ENCODE measurements at places on chromosomes 7 and 10. TPM values are rescaled to one million over a fixed set of nuclear protein-coding genes. Genes with fewer than 3 reads are reported as not detected.
A peak's percentile ranks its signal among the peaks of the same experiment; 100 is the strongest.

GRCh38 chr7:45026984-45027773 lies 27.2 kb downstream of the CCM2 start:
- no peaks in the 10 kb centered on the region for H3K27me3 ChIP-seq
- H3K4me1 ChIP-seq, result no peaks in the 10 kb centered on the region
- DNase-seq, result no peak
- H3K4me3 ChIP-seq, result no peak overlapping the region
- H3K27ac ChIP-seq, result no peak overlapping the region

The HSPA12A gene
- total RNA-seq, result 6.9 TPM

GRCh38 chr7:95395755-95396135 lies 430 bp downstream of the PON3 start:
- no peak for DNase-seq
- H3K36me3 ChIP-seq, result no peaks in the 10 kb centered on the region

- H3K36me3 ChIP-seq, result no peaks in the 10 kb centered on the region
- H3K27ac ChIP-seq, result no peak overlapping the region
- DNase-seq, result no peak
- H3K27me3 ChIP-seq, result no peaks in the 10 kb centered on the region
Observed at GRCh38 chr7:149823631-149824199, 14.5 kb upstream of the ZNF862 start.

DNA sequence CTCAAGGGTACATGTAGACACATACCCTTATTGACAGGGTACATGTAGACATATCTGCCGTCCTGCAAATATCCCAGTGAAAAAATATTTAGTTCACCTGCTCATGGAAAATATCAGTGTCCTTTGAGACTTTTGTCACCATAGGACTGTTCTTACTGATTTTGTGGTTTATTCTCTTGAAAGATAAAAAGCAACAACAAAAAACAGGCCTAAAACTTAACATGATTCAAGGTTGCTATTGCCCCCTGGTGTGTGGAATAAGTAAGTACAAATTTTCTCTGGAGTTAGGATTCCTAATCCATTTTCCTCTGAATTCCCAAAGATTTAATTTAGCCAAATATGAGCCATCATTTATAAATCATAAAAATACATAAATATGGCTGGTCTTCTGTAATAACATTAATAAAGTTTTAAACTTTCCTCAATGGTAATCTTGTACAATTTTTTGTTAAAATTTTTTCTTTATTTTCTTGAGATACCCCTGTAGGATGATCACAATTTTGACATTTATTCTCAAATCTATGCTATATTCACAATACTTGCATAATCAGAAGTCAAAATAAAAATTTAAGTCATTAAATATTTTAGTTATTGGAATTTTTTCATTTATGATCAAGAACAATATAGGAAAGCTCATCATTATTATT lies 741.4 kb upstream of the POT1 start:
- H3K4me1 ChIP-seq, result no peaks in the 10 kb centered on the region
- no peak overlapping the region for H3K27ac ChIP-seq
- H3K36me3 ChIP-seq, result no peaks in the 10 kb centered on the region
- no peaks in the 10 kb centered on the region for H3K27me3 ChIP-seq
- no peak for DNase-seq

The PON3 gene
- total RNA-seq, result not detected

DNA sequence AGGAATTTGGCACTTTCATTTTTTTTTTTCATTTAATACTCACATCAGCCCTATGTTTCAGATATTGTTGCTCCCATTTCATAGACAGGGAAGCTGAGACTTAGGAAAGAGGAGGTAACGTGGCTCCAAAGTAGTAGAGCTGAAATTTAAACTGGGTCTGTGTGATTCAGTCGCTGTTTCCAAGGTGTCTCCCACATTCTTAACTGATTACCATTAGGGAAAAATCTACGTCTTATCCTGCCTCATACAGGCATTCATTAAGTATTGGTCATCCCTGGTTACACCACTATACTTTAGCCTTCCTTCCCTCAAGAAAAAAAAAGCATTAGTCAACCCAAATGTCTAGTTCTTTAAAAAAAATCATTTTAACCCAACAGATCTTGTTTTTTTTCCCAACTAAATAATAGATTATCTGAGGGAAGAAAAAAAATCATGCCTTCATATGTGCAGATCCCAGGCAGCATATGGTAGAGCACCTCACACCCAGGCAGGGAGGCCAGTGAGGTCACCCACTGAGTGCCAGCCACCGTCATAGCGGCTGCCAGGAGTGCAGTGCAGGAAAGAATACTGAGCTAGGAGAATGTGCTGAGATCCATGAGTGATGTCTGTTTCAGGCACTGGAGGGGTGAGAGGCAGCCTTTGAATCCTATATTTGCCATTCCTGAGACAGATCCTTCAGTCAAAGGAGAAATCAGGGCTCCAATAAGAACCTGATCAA lies 59.0 kb upstream of the SORCS3 start:
- no peaks in the 10 kb centered on the region for H3K27me3 ChIP-seq
- no peaks in the 10 kb centered on the region for H3K36me3 ChIP-seq
- no peak for DNase-seq
- no peak overlapping the region for H3K27ac ChIP-seq
- H3K4me1 ChIP-seq, result no peaks in the 10 kb centered on the region

DNA sequence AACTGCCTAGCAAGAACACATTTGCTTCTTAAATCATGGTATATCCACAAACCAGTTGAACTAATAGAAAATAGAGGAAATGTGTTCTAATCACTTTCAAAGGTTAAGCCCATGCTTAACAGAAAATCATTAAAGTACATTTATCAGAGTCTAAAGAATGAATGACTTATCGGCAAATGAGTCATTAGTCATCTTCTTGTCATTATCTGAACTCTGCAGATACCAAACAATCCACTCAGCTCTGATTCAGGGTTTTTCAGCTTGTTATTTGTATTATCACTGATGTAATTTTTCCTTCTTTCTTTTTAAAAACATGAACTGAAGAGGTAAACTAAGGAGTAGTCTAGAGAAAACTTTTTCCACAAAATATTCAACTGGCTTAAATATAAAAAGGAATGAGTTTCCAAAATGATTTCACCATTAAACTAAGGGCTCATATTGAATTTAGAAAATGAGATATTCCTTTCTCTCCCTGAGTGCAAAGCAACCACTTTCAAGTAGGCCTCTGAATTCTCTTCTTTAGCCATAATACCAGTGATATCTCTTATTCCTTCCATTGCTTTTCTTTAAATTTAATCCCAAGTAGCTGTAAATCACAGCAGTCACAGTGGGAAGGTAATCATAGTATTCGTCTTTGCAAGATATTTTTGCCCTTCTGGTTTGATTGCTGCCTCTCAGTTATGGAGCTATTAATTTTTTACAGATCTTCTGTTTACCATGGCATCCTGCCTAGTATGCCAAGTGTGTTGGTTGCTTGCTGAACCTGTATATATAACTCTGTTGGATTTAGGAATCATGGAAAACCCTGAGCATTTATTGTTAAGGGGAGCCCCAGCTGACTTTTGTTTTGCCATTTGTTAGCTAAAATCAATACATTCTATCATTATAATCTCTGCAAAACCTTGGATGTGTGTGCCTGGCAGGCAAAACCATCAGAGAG lies 125.1 kb downstream of the THSD7A start:
- H3K27ac ChIP-seq, result no peak overlapping the region
- no peaks in the 10 kb centered on the region for H3K36me3 ChIP-seq
- H3K27me3 ChIP-seq, result no peaks in the 10 kb centered on the region
- no peak overlapping the region for H3K4me3 ChIP-seq

DNA sequence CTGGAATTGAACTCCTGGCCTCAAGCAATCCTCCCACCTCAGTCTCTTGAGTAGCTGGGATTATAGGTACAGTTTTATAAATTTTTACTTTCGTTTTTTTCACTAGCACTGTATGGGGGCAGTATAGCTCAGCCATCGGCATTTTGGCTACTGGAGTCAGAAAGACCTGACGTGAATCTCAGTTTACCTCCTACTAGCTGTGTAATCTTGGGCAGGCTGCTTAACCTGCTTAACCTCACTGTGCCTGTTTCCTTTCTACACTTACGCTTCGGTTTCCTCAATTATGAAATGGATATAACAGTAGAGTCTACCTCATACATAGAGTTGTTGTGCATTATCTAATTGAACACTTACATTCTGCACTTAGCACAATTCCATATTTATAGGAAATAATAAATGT lies 16.7 kb downstream of the STN1 start:
- H3K4me1 ChIP-seq, result no peaks in the 10 kb centered on the region
- no peak overlapping the region for H3K27ac ChIP-seq
- H3K27me3 ChIP-seq, result no peaks in the 10 kb centered on the region
- H3K4me3 ChIP-seq, result no peak overlapping the region

DNA sequence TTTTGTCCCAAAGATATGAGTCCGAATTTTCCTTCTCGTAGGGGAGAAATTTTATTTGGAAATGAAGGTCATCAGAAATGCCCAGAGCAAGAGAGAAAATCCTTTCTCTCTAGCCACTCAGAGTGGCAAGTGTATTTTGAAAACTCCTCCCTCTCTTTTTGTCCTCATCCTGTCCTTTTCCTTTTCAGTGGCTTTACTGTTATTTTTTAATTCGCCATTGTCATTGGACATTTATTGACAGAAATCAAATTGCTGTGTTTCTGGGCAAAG lies 39.6 kb downstream of the TET1 start:
- peak overlapping the region; percentile 34 for H3K4me3 ChIP-seq
- peak overlapping the region; percentile 65 for H3K27ac ChIP-seq
- DNase-seq, result no peak
- peaks cover 9% of the 10 kb centered on the region for H3K4me1 ChIP-seq

DNA sequence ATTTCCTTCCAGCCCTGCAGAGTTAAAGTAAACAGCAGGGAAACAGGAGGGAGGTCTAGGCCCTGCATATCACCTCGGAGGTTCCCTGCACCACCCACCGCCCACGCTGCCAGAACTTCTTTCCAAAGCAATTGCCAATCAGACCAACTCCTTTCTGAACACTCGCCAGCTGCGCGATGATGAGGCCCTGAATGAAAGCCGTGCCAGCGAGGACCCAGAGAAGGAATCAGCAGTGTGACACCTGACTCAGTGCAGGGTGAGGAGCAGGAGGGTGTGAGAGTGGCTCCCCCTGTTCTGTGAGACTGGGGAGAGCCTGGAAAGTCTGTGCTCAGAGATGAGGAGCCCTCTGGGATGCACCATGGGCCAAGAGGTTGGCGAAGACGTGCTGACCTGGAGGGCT lies 3.3 kb upstream of the TCERG1L start:
- no peaks in the 10 kb centered on the region for H3K36me3 ChIP-seq
- no peak overlapping the region for H3K27ac ChIP-seq
- H3K4me1 ChIP-seq, result peaks cover 3% of the 10 kb centered on the region
- no peak for DNase-seq

The SYT15 gene
- total RNA-seq, result 1.5 TPM

- DNase-seq, result no peak
- H3K27ac ChIP-seq, result no peak overlapping the region
- H3K4me1 ChIP-seq, result peaks cover 15% of the 10 kb centered on the region
- peaks cover 6% of the 10 kb centered on the region for H3K27me3 ChIP-seq
- H3K36me3 ChIP-seq, result peaks cover 3% of the 10 kb centered on the region
Observed at GRCh38 chr10:95287281-95287680, 3.5 kb downstream of the PDLIM1 start.

The ZSCAN21 gene
- 25.4 TPM for total RNA-seq

The RSPH10B2 gene
- total RNA-seq, result 0.52 TPM

DNA sequence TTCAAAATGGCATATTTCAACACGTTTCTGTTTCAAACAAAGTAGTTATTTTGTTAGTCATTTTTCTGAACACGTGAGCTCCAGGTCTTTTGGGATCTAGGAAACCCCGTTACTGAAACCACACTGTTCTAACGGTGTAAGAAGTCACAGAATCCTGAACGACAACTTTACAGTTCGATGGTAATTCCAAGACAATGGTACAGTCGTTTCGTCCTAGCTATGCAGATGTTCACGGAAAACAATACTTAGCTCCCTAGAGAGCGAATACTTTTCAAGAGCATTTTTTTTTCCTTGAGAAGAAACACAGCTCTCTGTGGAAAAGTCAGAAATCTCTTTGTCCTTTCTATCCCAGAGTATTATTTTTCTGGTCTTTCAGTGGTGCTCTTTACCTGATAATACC lies 254.1 kb downstream of the ADARB2 start:
- no peak for DNase-seq
- no peaks in the 10 kb centered on the region for H3K36me3 ChIP-seq
- H3K27ac ChIP-seq, result no peak overlapping the region
- no peaks in the 10 kb centered on the region for H3K27me3 ChIP-seq
- no peak overlapping the region for H3K4me3 ChIP-seq
- no peaks in the 10 kb centered on the region for H3K4me1 ChIP-seq

The CYP2C18 gene
- 0.13 TPM for total RNA-seq

DNA sequence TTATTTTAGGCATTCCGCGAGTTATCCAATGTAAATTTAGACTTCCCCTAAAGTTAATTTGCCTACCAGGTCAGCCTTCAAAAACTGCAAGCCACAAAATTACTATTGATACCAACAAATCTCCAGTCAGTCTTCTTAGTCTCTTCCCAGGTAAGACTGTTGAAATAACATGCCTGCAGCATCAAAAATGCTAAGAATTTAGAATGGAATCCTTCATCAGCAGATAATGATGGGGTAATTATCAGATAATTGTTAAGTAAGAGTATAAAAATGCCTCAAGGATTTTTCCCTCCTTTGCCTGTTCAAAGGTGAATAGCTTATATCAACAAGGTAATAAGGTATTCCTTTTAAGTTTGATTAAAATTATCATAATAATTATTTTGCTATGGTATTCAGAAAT lies 228.5 kb downstream of the BBS9 start:
- no peaks in the 10 kb centered on the region for H3K4me1 ChIP-seq
- no peak overlapping the region for H3K4me3 ChIP-seq
- DNase-seq, result no peak

DNA sequence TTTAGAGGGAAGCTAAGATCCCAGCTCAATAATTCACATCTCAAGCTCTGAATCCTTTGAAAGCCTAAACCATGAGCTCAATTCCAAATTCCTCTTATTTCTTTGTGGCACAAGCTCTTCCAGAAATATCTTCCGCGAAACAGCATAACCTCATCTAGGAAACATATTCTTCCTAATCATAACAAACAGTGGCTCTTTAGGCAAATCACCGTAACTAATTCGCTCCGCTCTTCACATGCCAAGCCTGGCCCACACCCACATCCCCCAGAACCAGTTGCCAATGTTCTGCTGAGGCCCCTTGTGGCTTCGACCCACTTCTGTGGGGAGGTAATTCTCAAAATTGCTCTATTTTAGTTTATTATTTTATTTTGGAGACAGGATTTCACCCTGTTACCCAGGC lies 19.2 kb downstream of the GAD2 start:
- no peak overlapping the region for H3K4me3 ChIP-seq
- no peak for DNase-seq

The COX15 gene
- 35.9 TPM for total RNA-seq

DNA sequence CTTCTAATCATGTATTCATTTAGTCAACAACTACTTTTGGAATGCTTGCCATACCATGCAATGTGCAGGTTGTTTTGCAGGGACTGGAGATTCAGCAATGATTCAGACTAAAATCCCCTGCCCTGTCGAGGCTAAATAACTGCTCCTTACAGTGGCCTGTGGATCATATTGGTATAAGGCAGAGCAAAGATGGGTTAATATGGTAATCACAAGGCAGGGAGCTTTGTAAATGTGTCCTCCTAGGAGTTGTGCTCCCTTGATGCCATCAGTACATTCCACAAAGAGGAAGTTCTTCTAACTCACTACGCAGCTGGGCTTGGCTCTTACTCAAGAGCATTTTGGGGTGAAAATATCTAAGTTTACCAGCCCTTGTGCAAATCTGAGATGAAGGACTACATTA lies 614 bp upstream of the IFIT2 start:
- H3K27ac ChIP-seq, result no peak overlapping the region
- no peak overlapping the region for H3K4me3 ChIP-seq
- no peaks in the 10 kb centered on the region for H3K4me1 ChIP-seq
- DNase-seq, result no peak

- H3K4me3 ChIP-seq, result no peak overlapping the region
- no peak overlapping the region for H3K27ac ChIP-seq
- H3K27me3 ChIP-seq, result no peaks in the 10 kb centered on the region
- no peaks in the 10 kb centered on the region for H3K4me1 ChIP-seq
- DNase-seq, result no peak
Observed at GRCh38 chr7:94245500-94245899, 149.2 kb upstream of the COL1A2 start.

All from H1 (cell line).